ENCODE measurements at places on chromosomes 2 and 18. TPM values are rescaled to one million over a fixed set of nuclear protein-coding genes. Genes with fewer than 3 reads are reported as not detected.

The KIDINS220 gene
- total RNA-seq, result 24.3 TPM

The SLC11A1 gene
- total RNA-seq, result 0.05 TPM

The SCN2A gene
- total RNA-seq, result not detected

The CHMP1B gene
- total RNA-seq, result 24.8 TPM

The DCC gene
- total RNA-seq, result not detected

The ARHGEF4 gene
- 0.05 TPM for total RNA-seq

The LIMS3 gene
- total RNA-seq, result 0.12 TPM

The SPC25 gene
- 17.9 TPM for total RNA-seq

The CCDC74A gene
- 1.6 TPM for total RNA-seq

The NPHP1 gene
- 0.12 TPM for total RNA-seq

The RTP5 gene
- not detected for total RNA-seq

The TTC39C gene
- total RNA-seq, result 28.8 TPM

The KLF7 gene
- 16.5 TPM for total RNA-seq

The IL37 gene
- total RNA-seq, result not detected

The MC4R gene
- not detected for total RNA-seq

The FIGN gene
- total RNA-seq, result not detected

The AOX1 gene
- not detected for total RNA-seq

The IGFBP5 gene
- not detected for total RNA-seq

The ABCA12 gene
- not detected for total RNA-seq

The DCDC2C gene
- total RNA-seq, result not detected

The PLCL1 gene
- 0.78 TPM for total RNA-seq

The UPP2 gene
- total RNA-seq, result not detected

The RBKS gene
- total RNA-seq, result 0.76 TPM

The UNC80 gene
- total RNA-seq, result not detected

The ABCG5 gene
- not detected for total RNA-seq

The ECEL1 gene
- 0.12 TPM for total RNA-seq

The NEU4 gene
- 0.61 TPM for total RNA-seq

The IL36B gene
- total RNA-seq, result not detected

The CFAP53 gene
- 0.31 TPM for total RNA-seq

The DRC1 gene
- total RNA-seq, result not detected

The REG1B gene
- not detected for total RNA-seq

The PAIP2B gene
- 0.44 TPM for total RNA-seq

The C2orf78 gene
- total RNA-seq, result not detected

The C1QL2 gene
- total RNA-seq, result not detected

The RFTN2 gene
- total RNA-seq, result not detected

The GLI2 gene
- 0.32 TPM for total RNA-seq

The BMP10 gene
- total RNA-seq, result not detected

The EVX2 gene
- total RNA-seq, result not detected

The UGT1A5 gene
- not detected for total RNA-seq

The MAP3K2 gene
- 66.1 TPM for total RNA-seq

The ALPP gene
- not detected for total RNA-seq

The COL6A3 gene
- total RNA-seq, result 15.5 TPM

The FOXI3 gene
- total RNA-seq, result not detected

The HOXD9 gene
- total RNA-seq, result not detected

The SPR gene
- 10.9 TPM for total RNA-seq
